A549 treated with CpdA at 1 μM for 4 hours (cell line): ENCODE measurements at places on chromosomes 5 and 9. TPM values are rescaled to one million over a fixed set of nuclear protein-coding genes. Genes with fewer than 3 reads are reported as not detected.

FOXE1 gene
- 3.4 to 4.2 TPM (median 3.8 TPM) in 5 replicates for total RNA-seq

CDH12 gene
- total RNA-seq, result not detected in 5 replicates

FOXD4L5 gene
- 0.05 to 0.12 TPM (median 0.06 TPM) in 3 of 5 replicates, not detected in the others for total RNA-seq

CNTNAP3 gene
- total RNA-seq, result 8.7 to 12.3 TPM (median 10.4 TPM) in 5 replicates

RNF208 gene
- 1.1 to 2.4 TPM (median 1.9 TPM) in 5 replicates for total RNA-seq

DNAI1 gene
- total RNA-seq, result 0.07 to 0.37 TPM (median 0.09 TPM) in 4 of 5 replicates, not detected in the other

AK1 gene
- 43.4 to 83.0 TPM (median 68.3 TPM) in 5 replicates for total RNA-seq

ROPN1L gene
- 1.9 to 2.7 TPM (median 2.3 TPM) in 5 replicates for total RNA-seq

DYNC2I2 gene
- total RNA-seq, result 98.4 to 143 TPM (median 130 TPM) in 5 replicates

UHRF2 gene
- total RNA-seq, result 26.6 to 33.8 TPM (median 31.6 TPM) in 5 replicates

ARSI gene
- total RNA-seq, result 33.5 to 52.9 TPM (median 42.9 TPM) in 5 replicates

RANBP3L gene
- total RNA-seq, result not detected in 5 replicates

BARHL1 gene
- 0.06 TPM in 1 of 5 replicates, not detected in the others for total RNA-seq

SYNPO gene
- 25.3 to 32.6 TPM (median 29.7 TPM) in 5 replicates for total RNA-seq

KIF12 gene
- total RNA-seq, result 2.0 to 3.0 TPM (median 2.5 TPM) in 5 replicates

DNAH5 gene
- 0.78 to 1.4 TPM (median 1.1 TPM) in 5 replicates for total RNA-seq

NR6A1 gene
- total RNA-seq, result 1.0 to 2.2 TPM (median 1.7 TPM) in 5 replicates

PARP8 gene
- total RNA-seq, result 0.10 to 0.41 TPM (median 0.25 TPM) in 5 replicates

OLFML2A gene
- 15.5 to 24.4 TPM (median 18.2 TPM) in 5 replicates for total RNA-seq

FBP2 gene
- total RNA-seq, result not detected in 5 replicates

CDC20B gene
- total RNA-seq, result 0.07 to 0.16 TPM (median 0.12 TPM) in 5 replicates

LHX2 gene
- total RNA-seq, result 4.7 to 6.2 TPM (median 5.0 TPM) in 5 replicates

WNK2 gene
- total RNA-seq, result 5.9 to 7.7 TPM (median 6.6 TPM) in 5 replicates

PCDHAC1 gene
- 1.1 to 1.4 TPM (median 1.2 TPM) in 5 replicates for total RNA-seq

SLC6A18 gene
- not detected in 5 replicates for total RNA-seq

URM1 gene
- total RNA-seq, result 63.1 to 87.1 TPM (median 82.4 TPM) in 5 replicates

CD14 gene
- 3.6 to 5.6 TPM (median 4.4 TPM) in 5 replicates for total RNA-seq

ZBTB34 gene
- total RNA-seq, result 3.1 to 4.6 TPM (median 3.3 TPM) in 5 replicates

PDCD1LG2 gene
- 0.33 to 0.59 TPM (median 0.36 TPM) in 5 replicates for total RNA-seq

SPINK6 gene
- total RNA-seq, result 0.26 to 1.4 TPM (median 0.37 TPM) in 5 replicates

ADAMTSL1 gene
- 0.07 to 0.18 TPM (median 0.07 TPM) in 3 of 5 replicates, not detected in the others for total RNA-seq

TMEM252 gene
- not detected in 5 replicates for total RNA-seq

GRXCR2 gene
- total RNA-seq, result not detected in 5 replicates

C5orf58 gene
- total RNA-seq, result not detected in 5 replicates

C6 gene
- total RNA-seq, result not detected in 5 replicates

ADRB2 gene
- total RNA-seq, result 0.56 to 0.93 TPM (median 0.59 TPM) in 5 replicates

DBH gene
- total RNA-seq, result not detected in 5 replicates

TAF11L5 gene
- not detected in 5 replicates for total RNA-seq

PCDHGB1 gene
- total RNA-seq, result 1.0 to 2.1 TPM (median 1.9 TPM) in 5 replicates

PCDHGA10 gene
- 0.01 TPM in 1 of 5 replicates, not detected in the others for total RNA-seq

ANXA1 gene
- total RNA-seq, result 1,126 to 1,299 TPM (median 1,234 TPM) in 5 replicates

TCOF1 gene
- total RNA-seq, result 76.5 to 93.8 TPM (median 86.2 TPM) in 5 replicates

CDX1 gene
- not detected in 5 replicates for total RNA-seq

SHISAL2B gene
- total RNA-seq, result not detected in 5 replicates

ORM2 gene
- not detected in 5 replicates for total RNA-seq

DPM2 gene
- total RNA-seq, result 34.3 to 50.2 TPM (median 46.5 TPM) in 5 replicates

IER5L gene
- 36.0 to 86.1 TPM (median 78.9 TPM) in 5 replicates for total RNA-seq

ASPN gene
- total RNA-seq, result not detected in 5 replicates
